Daoy (cell line): ENCODE measurements at places on chromosomes 16 and 17. TPM values are rescaled to one million over a fixed set of nuclear protein-coding genes. Genes with fewer than 3 reads are reported as not detected.

Gene TMEM220
- total RNA-seq, result 0.17 TPM in 1 of 2 replicates, not detected in the other

GRCh38 chr16:3654249-3654991, at the start of gene DNASE1:
Gene DNASE1 (plus strand): TSS chr16:3654691. CDS start chr16:3655374, 683 bp downstream.
- DNase-seq, result peak; percentile 71

- DNase-seq, result no peak
Measured at GRCh38 chr17:35700150-35700549, 31.3 kb upstream of the RASL10B start.

GRCh38 chr16:28131181-28131580, 67.7 kb upstream of the GSG1L start:
- DNase-seq, result no peak

DNA sequence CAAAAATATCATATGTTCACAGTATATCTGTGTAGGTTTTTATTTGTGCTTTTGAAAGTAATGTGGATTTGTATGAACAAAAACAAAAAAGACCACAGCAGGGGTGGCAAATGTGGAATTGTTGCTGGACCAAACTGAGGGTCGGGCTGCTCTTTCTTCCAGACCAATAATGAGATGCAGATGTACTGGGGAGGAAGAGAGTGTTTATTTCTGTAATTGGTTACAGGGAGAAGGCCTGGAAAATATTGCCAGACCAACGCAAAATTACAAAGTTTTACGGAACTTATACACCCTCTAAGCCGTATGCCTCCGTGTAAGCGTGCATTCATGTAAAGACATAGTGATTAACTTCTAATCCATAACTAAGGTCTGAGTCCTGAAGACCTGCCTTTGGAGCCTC, 353.9 kb upstream of the C16orf82 start:
- no peak for DNase-seq

Gene FOXC2
- total RNA-seq, result 4.6 and 5.4 TPM in 2 replicates

DNA sequence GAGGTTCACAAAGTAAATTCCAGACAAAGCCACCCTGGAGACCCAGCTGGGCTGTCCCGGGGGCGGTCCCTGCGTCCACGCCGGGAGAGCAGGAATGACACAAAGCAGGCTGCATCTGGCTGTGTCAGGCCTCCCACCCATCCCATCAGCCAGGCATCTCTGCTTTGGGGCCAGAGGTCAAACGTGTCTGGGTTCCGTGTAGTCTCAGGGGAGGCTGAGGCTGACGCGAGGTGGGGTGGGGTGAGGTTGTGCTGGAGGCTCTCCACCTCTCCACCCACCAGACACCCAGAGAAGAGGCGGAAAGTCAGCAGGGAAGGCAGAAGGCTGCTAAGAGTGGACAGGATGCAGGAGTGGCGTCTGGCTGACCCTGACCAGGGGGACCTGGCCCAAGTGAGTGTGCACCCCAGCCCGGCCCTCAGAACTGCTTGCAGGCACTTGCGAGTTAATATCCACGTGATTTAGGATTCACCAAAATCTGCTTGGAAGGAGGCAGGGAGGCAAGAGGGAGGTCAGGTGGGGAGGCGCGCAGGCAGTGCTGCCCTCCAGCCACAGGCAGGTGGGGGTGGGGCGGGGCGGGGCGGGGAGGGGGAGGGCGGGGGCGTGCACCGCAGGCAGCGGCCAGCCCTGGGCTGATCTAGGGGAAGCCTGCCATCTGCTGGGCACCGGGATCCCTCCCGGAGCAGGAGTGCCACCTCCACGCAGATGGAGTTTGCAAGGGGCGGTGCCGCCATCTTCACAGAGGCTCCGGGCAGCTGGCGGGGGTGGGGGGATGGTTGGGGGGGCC, 44.3 kb downstream of the TBC1D16 start:
- peak; percentile 65 for DNase-seq

GRCh38 chr16:79042886-79043285, 557.7 kb downstream of the MAF start:
- DNase-seq, result no peak

Gene CDK3
- 1.3 and 1.5 TPM in 2 replicates for total RNA-seq

DNA sequence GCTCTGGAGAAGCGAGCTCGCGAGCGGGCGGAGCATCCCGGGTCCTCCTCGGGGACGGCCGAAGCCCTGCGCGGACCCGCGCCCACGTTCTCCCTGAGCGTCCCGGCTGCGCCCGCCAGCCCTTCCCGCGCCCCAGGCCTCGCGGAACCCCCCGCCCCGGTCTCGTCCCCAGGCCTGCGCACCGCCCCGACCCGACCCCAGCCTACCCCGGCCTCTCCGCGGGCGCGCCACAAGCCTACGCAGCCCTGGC, 159 bp downstream of the USP36 start:
- DNase-seq, result no peak

- DNase-seq, result no peak
Measured at GRCh38 chr16:657487-657886, 8.3 kb downstream of the WDR90 start.

- no peak for DNase-seq
Measured at GRCh38 chr17:39525801-39526506, 64.7 kb downstream of the CDK12 start.

GRCh38 chr17:49051269-49051668, 54.1 kb downstream of the IGF2BP1 start:
- no peak for DNase-seq

- DNase-seq, result no peak
Measured at GRCh38 chr17:61442878-61443474, 9.2 kb upstream of the TBX4 start.

GRCh38 chr16:4763791-4764190, 3.2 kb downstream of the ZNF500 start:
- no peak for DNase-seq

Gene ZDHHC1
- 1.9 and 3.0 TPM in 2 replicates for total RNA-seq

DNA sequence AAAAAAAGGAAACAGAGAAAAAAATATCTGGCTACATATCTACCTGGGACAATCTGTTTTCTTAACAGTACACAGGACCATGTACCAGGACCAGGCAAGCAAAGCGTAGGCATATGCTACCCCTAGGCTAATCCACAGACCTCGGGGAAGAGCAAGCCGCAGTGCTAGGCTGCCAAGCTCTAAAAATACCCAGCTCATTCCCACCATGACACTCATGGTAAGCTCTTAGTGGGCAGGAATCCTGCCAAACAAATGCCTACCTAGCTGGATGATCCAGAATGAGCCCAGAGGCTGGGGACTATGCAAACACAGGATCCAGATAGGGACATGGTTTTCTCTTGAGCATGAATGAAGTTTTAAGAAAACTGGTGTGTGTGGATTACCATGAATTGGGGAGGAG, 95.6 kb downstream of the GRIN2A start:
- no peak for DNase-seq

DNA sequence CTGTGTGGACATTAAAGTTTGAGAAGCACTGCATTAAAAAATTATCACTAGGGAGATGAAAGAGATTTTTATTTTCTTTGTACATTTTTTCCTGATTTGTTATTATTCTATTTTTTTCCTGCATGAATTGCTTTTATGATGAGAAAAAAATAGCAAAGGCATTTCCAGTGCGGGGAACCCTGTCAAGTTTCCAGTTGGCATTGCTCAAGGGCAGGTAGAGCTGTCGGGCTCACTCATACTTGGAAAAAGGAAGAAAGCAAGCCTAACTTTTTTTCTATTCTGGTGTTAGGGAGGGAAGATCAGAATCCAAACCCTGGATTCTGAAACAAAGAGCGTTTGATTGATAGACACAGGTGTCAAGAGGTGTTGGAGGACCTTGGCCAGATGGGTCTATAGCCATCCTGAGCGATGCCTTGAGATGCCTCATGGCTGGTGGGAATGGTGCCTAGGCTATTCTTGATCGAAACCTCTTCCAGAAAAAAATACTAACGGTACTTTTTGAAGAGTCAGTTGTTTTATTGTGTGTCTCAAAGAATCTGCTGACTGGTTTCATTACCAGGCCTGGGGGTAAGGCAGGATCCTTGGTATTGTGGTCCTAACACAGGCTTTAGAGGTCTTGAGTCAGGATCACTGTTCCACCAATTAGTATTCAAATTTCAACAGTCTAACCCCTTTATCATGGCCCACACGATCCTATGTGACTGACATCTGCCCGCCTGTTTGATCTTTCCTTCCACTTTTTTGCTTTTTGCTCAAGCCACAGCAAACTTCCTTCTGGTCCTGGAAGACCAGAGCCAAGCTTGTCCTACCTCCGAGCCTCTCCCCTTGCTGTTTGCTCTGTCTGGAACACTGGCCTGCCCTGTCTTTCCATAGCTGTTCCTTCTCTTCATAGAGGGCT, 20.1 kb downstream of the SNX29 start:
- DNase-seq, result no peak

Gene CRYBA1
- total RNA-seq, result not detected in 2 replicates

Gene HEATR9
- not detected in 2 replicates for total RNA-seq

Gene KLHL10
- 0.74 TPM in 1 of 2 replicates, not detected in the other for total RNA-seq

- DNase-seq, result no peak
Measured at GRCh38 chr17:34895383-34895782, 65.9 kb downstream of the CCT6B start.

GRCh38 chr17:80274331-80274730, 13.7 kb downstream of the RNF213 start:
- no peak for DNase-seq

DNA sequence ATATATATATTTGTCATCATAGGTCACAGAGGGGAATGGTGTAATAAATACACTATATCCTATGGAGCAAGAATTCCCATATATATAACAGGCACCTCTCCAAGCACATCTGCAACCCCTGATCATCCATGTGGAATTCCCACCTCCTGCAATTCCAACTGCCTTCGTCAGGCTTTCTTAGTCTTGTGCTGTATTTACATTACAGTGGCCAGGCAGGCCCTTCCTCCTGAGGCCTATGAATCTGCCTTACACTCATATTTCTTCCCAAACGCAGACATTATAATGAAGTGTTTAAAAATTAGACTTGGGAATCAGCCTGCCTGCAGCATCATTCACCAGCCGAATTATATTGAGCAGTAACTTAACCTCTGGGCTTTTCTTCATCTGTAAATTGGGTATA, 19.3 kb upstream of the DNAH9 start:
- no peak for DNase-seq

Gene TRPV3
- 0.42 and 0.97 TPM in 2 replicates for total RNA-seq

- DNase-seq, result no peak
Measured at GRCh38 chr17:50095626-50096037, 481 bp downstream of the PDK2 start.

DNA sequence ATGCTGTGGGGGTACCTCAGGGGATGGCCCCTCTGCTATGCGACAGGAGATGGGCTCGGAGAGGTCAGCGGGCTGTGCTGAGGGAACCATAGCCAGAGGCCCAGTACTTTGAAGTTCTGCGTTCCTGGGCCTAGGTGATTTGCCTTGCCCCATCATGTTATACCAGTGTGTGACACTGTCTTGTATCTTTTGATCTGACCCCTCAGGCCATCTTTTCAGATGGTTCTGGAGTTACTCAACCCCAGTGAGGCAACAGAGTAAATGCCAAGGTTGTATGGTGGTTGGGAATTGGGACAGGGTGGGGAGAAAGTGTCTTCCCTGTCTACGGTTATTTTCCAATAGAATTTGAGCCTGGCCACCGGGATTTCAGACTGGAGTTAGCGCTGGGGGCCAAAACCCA, 8.5 kb downstream of the MSI2 start:
- no peak for DNase-seq

- DNase-seq, result no peak
Measured at GRCh38 chr17:76585033-76585648, 519 bp downstream of the ST6GALNAC2 start.

DNA sequence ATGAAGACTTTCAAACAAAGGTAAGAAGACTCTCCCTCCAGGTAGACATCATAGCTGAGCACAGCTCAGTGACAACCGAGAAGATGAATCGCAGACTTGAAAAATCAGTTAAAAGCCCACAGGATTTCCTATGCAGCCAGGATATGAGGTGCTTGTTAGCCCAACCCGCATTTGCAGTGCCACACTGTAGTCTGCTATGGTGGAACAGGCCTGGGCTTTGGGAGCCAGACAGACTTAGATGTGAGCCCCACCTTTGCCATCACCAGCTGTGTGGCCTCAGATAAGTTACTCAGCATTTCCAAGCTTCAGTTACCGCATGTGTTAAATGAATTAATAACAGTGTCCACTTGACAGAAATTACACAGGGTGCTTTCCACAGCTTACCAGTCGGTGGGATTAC, 204.4 kb upstream of the HS3ST3A1 start:
- DNase-seq, result no peak

Gene OR1E1
- not detected in 2 replicates for total RNA-seq

DNA sequence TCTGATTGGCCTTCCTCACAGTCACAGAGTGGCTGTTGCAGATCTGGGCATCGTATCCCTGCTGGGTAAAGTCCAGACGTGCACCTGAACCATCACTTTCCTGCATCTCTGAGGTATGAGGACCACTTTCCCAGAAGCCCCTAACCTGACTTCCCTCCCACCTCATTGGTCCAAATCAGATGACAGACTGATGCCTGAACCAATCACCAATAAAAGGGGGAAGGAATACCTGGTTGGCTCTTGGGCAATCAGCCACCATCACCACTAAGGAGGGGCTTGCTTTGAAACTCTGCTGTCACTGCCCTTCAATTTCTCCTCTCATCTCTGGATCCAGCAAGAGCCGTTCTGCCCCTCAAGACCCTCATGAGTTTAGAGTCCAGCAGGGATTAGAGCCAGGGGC, 13.6 kb upstream of the WFDC1 start:
- peak; percentile 27 for DNase-seq

- DNase-seq, result no peak
Measured at GRCh38 chr17:75650874-75651273, 16.1 kb downstream of the RECQL5 start.

GRCh38 chr17:58351182-58351581, 819 bp downstream of the SUPT4H1 start:
- DNase-seq, result no peak

GRCh38 chr17:68591583-68591982, 9.6 kb downstream of the FAM20A start:
- peak; percentile 73 for DNase-seq

Gene HOXB3
- 1.3 and 3.1 TPM in 2 replicates for total RNA-seq

GRCh38 chr16:11909653-11910545, 5.9 kb downstream of the GSPT1 start:
- DNase-seq, result no peak
